ENCODE measurements at places on chromosomes 2 and 18.

GRCh38 chr2:125756431-125756830, 899.5 kb upstream of the GYPC start:
- DNase-seq: no peak

- no peak for DNase-seq
These were observed 44.4 kb downstream of the ST8SIA5 start for GRCh38 chr18:46712406-46712805.

DNA sequence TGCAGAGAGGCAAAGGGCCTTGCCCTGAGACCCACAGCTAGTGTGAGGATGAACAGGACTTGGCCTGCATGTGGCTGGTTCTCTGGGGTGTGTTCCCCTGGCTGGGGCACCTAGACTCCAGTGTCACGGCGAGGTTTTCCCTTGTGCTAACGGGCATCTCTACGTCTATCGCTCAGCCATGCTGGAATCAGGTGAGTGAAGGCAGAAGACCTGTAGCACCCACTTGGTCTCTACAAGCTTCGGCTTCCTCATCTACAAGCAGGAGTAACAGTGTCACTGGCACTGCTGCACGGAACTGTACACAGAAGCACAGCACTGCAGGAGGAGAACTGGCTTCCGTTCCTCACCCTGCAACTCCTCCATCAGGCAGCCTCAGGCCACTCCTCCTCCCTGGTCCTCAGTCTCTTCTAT, 30.6 kb downstream of the HS1BP3 start:
- no peak for DNase-seq

DNA sequence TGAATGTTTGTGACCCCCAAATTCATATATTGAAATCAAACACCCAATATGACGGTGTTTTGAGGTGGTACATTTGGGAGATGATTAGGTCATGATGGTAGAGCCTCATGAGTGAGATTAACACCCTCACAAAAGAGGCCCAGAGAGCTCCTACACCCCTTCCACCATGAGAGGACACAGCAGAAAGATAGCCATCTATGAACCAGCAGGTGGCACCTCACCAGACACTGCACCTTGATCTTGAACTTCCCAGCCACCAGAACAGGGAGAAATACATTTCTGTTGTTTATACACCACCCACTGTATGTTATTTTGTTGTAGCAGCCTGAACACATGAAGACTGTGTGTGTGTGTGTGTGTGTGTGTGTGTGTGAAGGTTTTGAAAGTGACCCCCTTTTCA, 58.1 kb downstream of the ST3GAL5 start:
- no peak for DNase-seq

GRCh38 chr18:79283131-79283810, 112.5 kb upstream of the NFATC1 start:
- no peak for DNase-seq

- DNase-seq: no peak
These were observed 811.1 kb upstream of the SALL3 start for GRCh38 chr18:78168526-78168925.

- no peak for DNase-seq
These were observed 58.0 kb upstream of the SMAD7 start for GRCh38 chr18:49008716-49009115.

DNA sequence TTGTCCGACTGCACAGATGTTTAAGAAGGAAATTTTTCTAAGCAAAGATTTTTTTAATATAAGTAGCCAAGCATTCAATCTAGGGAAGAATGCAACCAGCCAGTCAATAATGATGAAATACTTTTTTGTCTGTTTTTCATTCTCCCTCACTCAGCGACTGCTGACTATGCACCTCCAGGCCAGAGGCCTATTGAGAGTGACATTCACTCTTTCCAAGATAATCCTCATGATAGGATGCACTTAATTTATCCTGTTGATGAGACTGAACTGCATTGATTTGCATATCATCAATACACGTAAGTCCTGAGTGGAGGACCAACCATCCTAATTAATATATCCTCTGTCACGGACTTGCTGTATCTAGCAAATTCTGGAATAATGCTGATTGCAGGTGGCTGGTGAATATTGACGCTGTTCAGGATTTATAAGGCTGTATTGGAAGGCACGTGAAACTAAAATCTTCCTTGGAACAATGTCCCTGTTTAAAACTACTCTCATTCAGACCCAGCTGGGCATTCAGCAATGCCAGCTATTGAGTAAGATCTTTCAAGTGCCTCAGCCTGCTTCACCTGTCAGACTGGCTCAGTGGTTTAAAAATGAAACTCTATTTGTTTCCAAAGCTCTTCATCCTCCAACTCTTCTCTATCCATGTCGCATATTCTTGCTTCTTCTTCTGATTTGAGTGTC, 142.2 kb downstream of the MAP2 start:
- DNase-seq: no peak

DNA sequence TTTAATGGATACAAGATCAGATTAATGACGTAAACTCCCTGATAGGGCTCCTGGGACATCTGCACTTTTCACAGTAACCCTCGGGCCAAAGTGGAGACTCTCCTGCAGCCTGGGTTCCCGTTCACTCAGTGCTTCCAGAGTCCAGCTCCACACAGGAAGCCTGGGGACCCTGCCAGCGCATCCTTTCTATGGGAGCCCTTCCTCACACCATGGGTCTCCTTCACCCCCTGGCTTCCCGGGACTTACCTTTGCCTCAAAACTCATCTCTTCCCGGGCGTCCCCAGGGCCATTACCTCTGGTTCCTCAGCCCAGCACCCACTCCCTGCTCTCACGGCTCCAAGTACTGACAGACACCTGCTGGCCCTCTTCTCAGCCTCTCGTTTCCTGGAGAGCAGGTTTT, 40.7 kb upstream of the KLF11 start:
- DNase-seq: no peak

DNA sequence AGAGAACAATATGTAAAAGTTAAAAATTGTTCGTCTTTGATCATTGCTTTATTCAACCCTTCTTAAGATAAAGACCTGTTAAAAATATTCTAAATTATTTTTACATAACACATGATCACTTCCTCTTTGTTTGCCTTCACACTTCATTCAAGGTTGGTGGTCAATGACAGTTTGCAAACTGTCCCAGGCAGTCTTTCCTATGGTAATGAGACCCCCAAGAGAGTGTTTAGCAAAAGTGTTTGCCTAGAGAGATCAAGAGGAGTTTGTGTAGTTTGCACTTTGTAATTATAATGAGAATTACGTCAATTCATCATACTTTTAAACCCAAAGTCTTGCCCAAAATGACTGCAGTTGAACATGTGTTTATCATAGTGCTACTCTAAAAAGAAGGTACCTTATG, 77.2 kb upstream of the ABCA12 start:
- DNase-seq: no peak

Data from stimulated activated CD4-positive, alpha-beta T cell treated with anti-CD3 and anti-CD28 coated beads, Interleukin-15, amount 100 ng/mL, for 1 hour (primary cell).